ENCODE measurements at places on chromosomes 16 and 17. TPM values are rescaled to one million over a fixed set of nuclear protein-coding genes. Genes with fewer than 3 reads are reported as not detected.
A peak's percentile ranks its signal among the peaks of the same experiment; 100 is the strongest.

GRCh38 chr16:66095676-66096075 is 270.8 kb upstream of the CDH5 start:
- H3K27ac ChIP-seq = no peak overlapping the region
- no peaks in the 10 kb centered on the region for H3K36me3 ChIP-seq
- no peak for DNase-seq
- H3K4me1 ChIP-seq = peaks cover 15% of the 10 kb centered on the region

- H3K4me1 ChIP-seq = no peaks in the 10 kb centered on the region
- peaks cover 67% of the 10 kb centered on the region for H3K36me3 ChIP-seq
- no peak overlapping the region for H3K4me3 ChIP-seq
- no peak for DNase-seq
- H3K27ac ChIP-seq = no peak overlapping the region
Observed at GRCh38 chr17:39711851-39712250, 12.0 kb downstream of the ERBB2 start.

GRCh38 chr16:66120656-66121055 is 245.8 kb upstream of the CDH5 start:
- H3K27ac ChIP-seq = no peak overlapping the region
- peak; percentile 41 for DNase-seq
- no peak overlapping the region for H3K4me3 ChIP-seq
- no peaks in the 10 kb centered on the region for H3K36me3 ChIP-seq

- no peak overlapping the region for H3K27ac ChIP-seq
- no peak for DNase-seq
- H3K4me3 ChIP-seq = peak overlapping the region; percentile 62
- H3K4me1 ChIP-seq = peaks cover 8% of the 10 kb centered on the region
- no peaks in the 10 kb centered on the region for H3K27me3 ChIP-seq
Observed at GRCh38 chr17:7249830-7250229, 1.7 kb downstream of the CTDNEP1 start.

DNA sequence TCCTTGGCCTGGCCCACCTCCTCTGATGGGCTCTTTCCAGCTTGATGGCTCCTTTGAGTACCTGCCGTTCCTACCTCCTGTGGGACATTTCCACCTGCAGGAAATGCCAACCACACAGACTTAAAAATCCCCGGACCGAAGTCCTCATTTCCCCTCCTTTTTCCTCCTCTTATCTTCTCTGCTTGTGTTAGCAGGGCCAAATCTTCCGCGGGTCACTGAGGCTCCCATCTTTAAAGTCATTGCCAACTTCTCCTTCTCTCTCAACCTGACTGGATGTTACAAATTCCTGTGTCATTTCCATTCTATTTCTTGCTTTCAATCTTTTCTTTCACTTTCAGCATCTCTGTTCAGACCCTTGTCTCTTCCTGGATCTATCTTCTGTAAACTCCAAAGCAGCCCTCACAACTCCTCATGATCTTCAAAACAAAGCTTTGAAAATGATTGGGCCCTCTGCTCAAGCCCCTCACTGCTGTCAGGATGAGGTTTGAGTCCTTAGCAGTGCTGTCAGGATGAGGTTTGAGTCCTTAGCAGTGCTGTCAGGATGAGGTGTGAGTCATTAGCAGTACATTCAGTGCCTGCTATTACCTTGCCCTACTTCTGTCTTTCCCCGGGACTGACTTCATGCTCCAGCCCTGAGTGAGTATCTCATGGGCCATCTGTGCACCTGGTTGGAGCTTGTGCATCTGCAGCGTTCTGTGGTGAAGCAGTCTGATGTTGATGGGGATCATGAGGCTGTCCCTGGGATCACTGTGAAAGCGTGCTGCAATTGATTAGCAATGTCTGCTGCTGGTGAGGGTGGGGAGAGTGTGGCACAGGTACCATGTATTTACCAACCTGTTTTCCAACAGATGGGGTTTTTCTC is 100.1 kb downstream of the IRF8 start:
- no peak for DNase-seq
- H3K4me1 ChIP-seq = no peaks in the 10 kb centered on the region
- peaks cover 83% of the 10 kb centered on the region for H3K27me3 ChIP-seq
- no peak overlapping the region for H3K4me3 ChIP-seq
- no peak overlapping the region for H3K27ac ChIP-seq

- no peak within 1 kb of the TSS for H3K4me3 ChIP-seq
- no peak within 1 kb of the TSS for H3K27ac ChIP-seq
- H3K27me3 ChIP-seq = no peaks in the 10 kb centered on the region
- peaks cover 1% of the 10 kb centered on the region for H3K4me1 ChIP-seq
- H3K36me3 ChIP-seq = peaks cover 23% of the 10 kb centered on the region
Observed at GRCh38 chr17:28364665-28365363, at the start of gene SEBOX. SEBOX (minus strand) TSS chr17:28365199; CDS start chr17:28365151, 48 bp downstream.

DNA sequence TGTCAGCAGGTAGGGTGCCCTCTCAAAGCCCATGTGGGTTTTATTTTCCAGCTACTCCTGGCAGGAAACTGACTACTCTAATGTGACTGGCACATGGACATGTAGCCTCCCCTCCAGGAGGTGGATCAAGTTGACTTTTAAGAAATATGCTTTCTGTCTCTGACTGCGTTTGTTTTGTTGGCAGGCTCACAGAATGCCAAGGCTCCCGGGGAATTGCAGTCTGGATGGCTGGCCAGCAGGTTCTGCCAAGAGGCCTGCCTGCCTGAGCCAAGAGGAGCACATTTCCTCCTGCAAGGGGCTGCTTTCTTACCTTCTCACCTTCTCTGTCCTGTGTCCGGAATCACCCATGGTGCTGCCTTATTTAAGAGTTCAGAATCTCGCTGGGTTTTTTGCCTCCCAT is 217.3 kb upstream of the ERCC4 start:
- no peak overlapping the region for H3K27ac ChIP-seq
- no peak overlapping the region for H3K4me3 ChIP-seq

DNA sequence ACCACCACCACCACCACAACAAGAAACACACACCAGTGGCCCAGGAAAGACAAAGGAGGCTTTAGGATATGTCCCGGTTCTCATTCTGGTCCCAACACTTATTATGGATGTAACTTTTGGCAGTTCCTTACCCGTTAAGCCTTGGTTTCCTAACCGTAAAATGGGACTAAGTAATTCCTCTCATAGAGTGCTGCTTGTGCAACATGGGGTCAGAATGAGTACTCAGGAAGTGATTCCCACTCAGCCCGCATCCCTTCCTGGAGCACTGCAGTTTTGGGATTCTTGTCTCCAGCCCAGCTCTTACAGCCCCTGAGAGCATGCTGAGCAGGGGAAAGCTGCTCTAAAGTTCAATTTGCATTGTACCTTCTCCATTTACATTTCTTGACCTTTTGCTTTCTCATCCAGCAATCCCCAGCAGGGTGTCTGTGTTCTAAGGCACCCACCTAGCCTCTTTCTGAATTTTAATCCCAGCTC is 262.6 kb downstream of the PRKCA start:
- H3K27me3 ChIP-seq = no peaks in the 10 kb centered on the region
- no peaks in the 10 kb centered on the region for H3K36me3 ChIP-seq
- peak; percentile 61 for DNase-seq
- H3K27ac ChIP-seq = no peak overlapping the region
- no peak overlapping the region for H3K4me3 ChIP-seq

- H3K36me3 ChIP-seq = no peaks in the 10 kb centered on the region
- DNase-seq = no peak
- no peaks in the 10 kb centered on the region for H3K4me1 ChIP-seq
Observed at GRCh38 chr16:73711406-73712080, 585.1 kb upstream of the PSMD7 start.

GRCh38 chr16:704552-705380 is 835 bp downstream of the FBXL16 start:
- H3K36me3 ChIP-seq = no peaks in the 10 kb centered on the region
- no peak overlapping the region for H3K27ac ChIP-seq
- peaks cover 1% of the 10 kb centered on the region for H3K4me1 ChIP-seq
- no peak overlapping the region for H3K4me3 ChIP-seq
- peaks cover 71% of the 10 kb centered on the region for H3K27me3 ChIP-seq

GRCh38 chr17:42399121-42399520 is 10.9 kb upstream of the STAT3 start:
- no peaks in the 10 kb centered on the region for H3K27me3 ChIP-seq
- H3K27ac ChIP-seq = peak overlapping the region; percentile 35
- H3K4me3 ChIP-seq = no peak overlapping the region
- H3K36me3 ChIP-seq = peaks cover 21% of the 10 kb centered on the region
- peaks cover 19% of the 10 kb centered on the region for H3K4me1 ChIP-seq
- no peak for DNase-seq

DNA sequence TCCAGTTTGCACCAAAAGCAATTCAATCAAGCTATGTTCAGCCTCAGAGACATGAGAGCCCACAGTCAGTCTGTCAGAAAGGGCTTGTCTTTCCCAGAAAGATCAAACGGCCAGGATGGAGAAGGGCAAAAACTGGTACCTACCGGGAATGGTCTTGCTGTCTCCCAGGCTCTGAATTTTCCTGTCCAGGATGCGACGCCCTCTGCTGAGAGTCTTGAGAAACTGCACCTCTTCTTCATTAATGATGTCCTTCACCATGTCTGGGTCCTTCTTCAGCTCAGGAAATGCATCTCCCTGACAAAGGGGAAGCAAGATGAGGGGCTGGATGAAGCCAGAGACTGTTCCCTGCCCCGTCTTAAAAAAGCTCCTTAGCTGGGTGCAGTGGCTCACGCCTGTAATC is 15.8 kb upstream of the EXOSC6 start:
- no peak overlapping the region for H3K27ac ChIP-seq
- no peaks in the 10 kb centered on the region for H3K27me3 ChIP-seq
- peak; percentile 55 for DNase-seq

- no peaks in the 10 kb centered on the region for H3K36me3 ChIP-seq
Observed at GRCh38 chr17:77269696-77270681, 129.2 kb downstream of the SEC14L1 start.

DNA sequence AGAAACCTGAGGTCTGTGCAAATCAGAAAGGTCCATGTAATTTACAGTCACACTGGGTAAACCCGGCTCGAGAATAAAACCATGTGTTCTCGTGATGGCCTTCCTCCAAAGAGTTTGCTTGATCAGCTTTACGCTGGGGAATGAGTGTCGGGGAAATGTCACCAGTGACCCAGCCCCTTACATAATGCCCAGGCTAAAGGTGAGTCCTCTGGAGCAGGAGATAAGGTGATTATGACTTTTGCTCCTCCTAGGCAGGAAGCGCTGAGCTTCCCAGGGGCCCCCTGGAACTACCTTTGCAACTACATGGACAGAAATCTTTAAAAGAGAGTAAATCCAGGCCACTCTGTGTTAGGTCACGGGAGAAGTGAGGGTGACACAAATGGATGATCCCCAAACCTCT is 15.7 kb downstream of the SLC6A4 start:
- no peak for DNase-seq
- H3K36me3 ChIP-seq = no peaks in the 10 kb centered on the region
- H3K4me3 ChIP-seq = no peak overlapping the region
- H3K27ac ChIP-seq = no peak overlapping the region
- H3K27me3 ChIP-seq = peaks cover 43% of the 10 kb centered on the region
- H3K4me1 ChIP-seq = no peaks in the 10 kb centered on the region

DNA sequence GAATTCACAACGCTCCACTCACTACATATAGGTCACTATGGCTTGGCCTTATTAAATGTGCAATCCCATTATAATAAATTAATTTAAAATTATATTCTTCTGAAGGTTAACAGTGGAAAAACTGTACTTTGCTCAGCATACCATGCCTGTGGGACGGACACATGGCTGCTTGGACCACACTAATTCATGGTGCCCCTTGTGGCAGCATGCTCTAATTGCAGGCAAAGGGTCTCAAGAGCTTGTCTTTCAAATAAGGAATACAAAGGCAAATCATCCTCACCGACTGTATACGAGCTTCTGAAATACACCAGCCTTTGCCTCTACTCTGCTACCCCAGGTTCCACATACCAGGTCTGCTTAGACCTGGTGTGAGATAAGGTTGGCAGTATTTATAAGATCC is 11.7 kb downstream of the SMPD3 start:
- H3K27ac ChIP-seq = no peak overlapping the region
- no peak for DNase-seq
- no peaks in the 10 kb centered on the region for H3K4me1 ChIP-seq
- H3K36me3 ChIP-seq = no peaks in the 10 kb centered on the region
- peaks cover 20% of the 10 kb centered on the region for H3K27me3 ChIP-seq
- no peak overlapping the region for H3K4me3 ChIP-seq

DNA sequence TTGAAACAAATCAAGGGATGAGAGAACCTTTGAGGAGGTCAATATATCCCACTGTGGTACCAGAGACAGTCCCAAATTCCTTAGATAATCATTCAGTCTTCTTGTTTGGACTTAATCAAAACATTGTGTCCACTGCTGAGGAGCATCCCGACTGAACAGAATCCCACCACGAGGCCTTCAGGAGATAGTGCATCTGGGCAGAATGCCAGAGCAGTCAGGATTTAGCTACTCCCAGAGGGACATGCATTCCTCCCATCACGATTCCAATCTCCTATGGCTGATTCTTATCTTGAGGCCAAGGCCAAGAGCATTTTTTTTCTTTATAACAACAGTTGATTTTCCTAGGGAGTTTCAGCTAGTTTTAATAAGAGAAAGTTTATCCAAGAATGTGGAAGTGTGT is 87.4 kb upstream of the COX10 start:
- no peak for DNase-seq
- H3K27ac ChIP-seq = no peak overlapping the region
- no peaks in the 10 kb centered on the region for H3K27me3 ChIP-seq
- H3K36me3 ChIP-seq = no peaks in the 10 kb centered on the region

- H3K4me3 ChIP-seq = no peak overlapping the region
- no peak overlapping the region for H3K27ac ChIP-seq
Observed at GRCh38 chr16:72985995-72986394, 61.9 kb downstream of the ZFHX3 start.

GRCh38 chr17:16676676-16677268 is 13.3 kb upstream of the CCDC144A start:
- peak; percentile 25 for DNase-seq
- H3K4me3 ChIP-seq = no peak overlapping the region
- no peaks in the 10 kb centered on the region for H3K36me3 ChIP-seq
- H3K27ac ChIP-seq = no peak overlapping the region
- peaks cover 8% of the 10 kb centered on the region for H3K27me3 ChIP-seq

- no peaks in the 10 kb centered on the region for H3K36me3 ChIP-seq
- DNase-seq = peak; percentile 64
- H3K4me3 ChIP-seq = no peak overlapping the region
- H3K27ac ChIP-seq = no peak overlapping the region
- H3K27me3 ChIP-seq = no peaks in the 10 kb centered on the region
Observed at GRCh38 chr17:62725791-62726249, 82.3 kb downstream of the MARCHF10 start.

- DNase-seq = no peak
- H3K27ac ChIP-seq = no peak overlapping the region
- H3K4me1 ChIP-seq = no peaks in the 10 kb centered on the region
- H3K27me3 ChIP-seq = no peaks in the 10 kb centered on the region
- no peaks in the 10 kb centered on the region for H3K36me3 ChIP-seq
Observed at GRCh38 chr16:64012166-64012565, 1109.7 kb downstream of the CDH11 start.

- H3K4me3 ChIP-seq = no peak overlapping the region
- no peak overlapping the region for H3K27ac ChIP-seq
Observed at GRCh38 chr16:78390508-78391324, 291.3 kb downstream of the WWOX start.

The IL4R gene
- 8.3 TPM for total RNA-seq

The EVI2A gene
- total RNA-seq = 0.90 TPM

The CRISPLD2 gene
- 35.0 TPM for total RNA-seq

The KIF2B gene
- total RNA-seq = not detected

The CTRL gene
- total RNA-seq = 0.18 TPM

The TP53TG3 gene
- not detected for total RNA-seq

The CACNG1 gene
- total RNA-seq = not detected

The CCDC40 gene
- 0.90 TPM for total RNA-seq

The MILR1 gene
- total RNA-seq = 0.56 TPM

The KRT222 gene
- not detected for total RNA-seq

The HES7 gene
- not detected for total RNA-seq

The SLC5A11 gene
- total RNA-seq = under 0.01 TPM

The ACE gene
- total RNA-seq = 1.4 TPM

The MT4 gene
- total RNA-seq = not detected

The NXPH3 gene
- 0.28 TPM for total RNA-seq

The POLR3K gene
- total RNA-seq = 10.6 TPM

The MPV17L gene
- total RNA-seq = not detected

The HEATR9 gene
- not detected for total RNA-seq
